Activated naive CD4-positive, alpha-beta T cell treated with anti-CD3 and anti-CD28 coated beads for 36 hours (primary cell): ENCODE measurements at places on chromosomes 12 and 14.

DNA sequence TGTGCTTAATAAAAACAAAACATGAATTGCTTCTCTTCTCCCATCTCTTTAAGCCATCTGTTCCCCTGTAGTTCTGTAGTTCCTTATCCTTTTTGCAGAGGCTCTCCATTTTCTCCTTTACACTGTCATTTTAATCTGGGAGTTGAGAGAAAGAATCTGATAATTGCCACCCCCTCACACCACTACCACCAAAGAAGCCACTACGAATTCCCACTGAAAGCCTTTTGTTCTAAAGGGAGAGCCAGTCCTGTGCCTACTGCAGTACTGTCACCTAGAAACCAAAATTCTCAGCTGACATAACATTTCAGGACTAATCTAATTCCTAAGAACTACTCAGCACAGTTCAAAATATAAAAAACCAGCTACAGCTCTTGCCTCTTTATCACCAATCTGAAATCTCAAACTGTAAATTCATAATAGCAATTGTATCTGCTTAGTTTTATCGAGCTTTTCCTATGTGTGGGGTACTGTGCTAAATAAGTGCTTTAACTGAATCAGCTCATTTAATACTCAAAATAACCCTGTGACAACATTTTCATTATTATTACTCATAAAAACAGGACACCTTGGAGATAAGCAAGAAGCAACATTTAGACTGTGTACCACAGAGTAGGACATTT is 72.4 kb downstream of the SPPL3 start:
- no peak for DNase-seq

DNA sequence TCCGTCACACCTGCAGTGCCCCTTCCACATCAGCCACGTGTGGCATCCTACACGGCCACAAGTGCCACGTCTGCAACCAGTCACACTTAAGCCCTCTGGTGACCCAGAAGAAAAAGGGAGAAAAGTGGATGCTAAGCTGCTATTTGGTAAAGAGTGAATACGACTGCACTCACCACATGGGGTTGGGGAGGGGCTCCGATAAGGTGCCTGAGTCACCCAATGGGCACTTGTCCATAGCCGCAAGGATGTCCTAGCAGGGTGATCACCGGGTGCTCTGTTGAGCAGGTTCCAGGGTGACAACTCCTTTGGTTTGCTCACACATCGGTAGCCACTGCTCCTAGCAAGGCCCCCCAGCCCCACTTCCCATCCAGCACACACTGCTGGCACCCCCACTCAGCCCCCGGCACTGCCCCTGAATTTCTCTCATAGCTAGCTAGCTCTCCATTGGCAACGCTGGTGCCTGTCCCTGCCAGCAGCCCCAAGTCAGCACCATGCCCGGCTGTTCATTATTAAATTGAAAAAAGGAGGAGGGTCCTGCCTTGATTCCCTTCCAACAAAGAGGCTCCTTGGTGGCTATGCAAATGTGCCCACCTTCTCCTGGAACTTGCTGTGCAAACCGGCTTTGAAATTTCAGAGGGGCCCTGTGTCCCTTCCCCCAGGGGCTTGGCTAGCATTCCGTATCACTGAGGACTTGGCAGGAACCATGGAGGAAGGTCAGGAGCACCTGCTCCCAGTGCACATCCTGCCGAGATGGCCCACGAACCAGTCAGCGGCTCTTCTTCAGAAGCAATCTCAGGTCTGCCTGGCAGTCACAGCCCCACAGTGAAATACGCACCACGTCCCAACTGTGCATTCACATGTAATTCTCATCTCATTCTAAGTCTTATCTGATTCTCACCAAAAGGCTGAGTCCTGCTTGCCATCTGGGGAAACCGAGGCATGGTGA is 227.7 kb upstream of the DIO3 start:
- DNase-seq = no peak

- no peak for DNase-seq
These were observed 74.8 kb upstream of the G2E3 start for GRCh38 chr14:30484201-30484600.

GRCh38 chr12:52260361-52261207 is 13.9 kb upstream of the KRT86 start:
- DNase-seq = no peak

DNA sequence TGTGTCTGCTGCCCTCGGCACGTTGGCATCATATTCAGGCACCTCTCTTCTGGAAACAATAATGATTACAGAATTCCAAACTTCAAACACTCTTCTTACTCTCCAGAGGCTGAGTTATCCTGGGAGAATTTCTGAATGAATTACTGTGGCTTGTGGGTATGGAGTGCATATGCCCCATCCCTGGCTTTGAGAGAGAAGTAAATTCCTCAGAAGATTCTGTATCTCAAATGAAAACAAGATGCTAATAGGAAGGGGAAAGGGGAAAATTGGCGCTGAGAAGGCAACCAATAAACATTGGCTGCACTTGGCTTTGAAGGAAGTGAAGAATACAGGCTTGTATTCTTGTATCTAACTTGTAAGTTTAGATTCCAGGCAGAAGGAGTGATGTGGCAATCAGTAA is 132.0 kb upstream of the NOVA1 start:
- no peak for DNase-seq

DNA sequence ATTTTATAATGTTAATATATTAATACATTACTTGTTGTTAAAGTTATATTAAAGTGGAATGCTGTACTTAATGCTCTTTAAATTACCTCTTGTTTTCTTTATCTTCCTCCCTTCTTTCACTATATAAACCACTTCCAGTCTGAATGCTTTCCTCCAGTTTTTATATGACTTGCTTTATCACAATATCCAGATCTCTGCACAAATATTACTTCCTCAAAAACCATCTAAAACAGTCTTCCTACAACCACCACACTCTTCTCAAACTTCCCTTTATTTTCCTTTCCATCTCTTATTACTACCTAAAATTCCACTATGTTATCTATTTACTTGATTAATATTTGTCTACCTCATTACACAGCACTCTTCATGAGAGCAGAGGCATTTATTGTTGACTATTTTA is 956.6 kb downstream of the LRFN5 start:
- no peak for DNase-seq

DNA sequence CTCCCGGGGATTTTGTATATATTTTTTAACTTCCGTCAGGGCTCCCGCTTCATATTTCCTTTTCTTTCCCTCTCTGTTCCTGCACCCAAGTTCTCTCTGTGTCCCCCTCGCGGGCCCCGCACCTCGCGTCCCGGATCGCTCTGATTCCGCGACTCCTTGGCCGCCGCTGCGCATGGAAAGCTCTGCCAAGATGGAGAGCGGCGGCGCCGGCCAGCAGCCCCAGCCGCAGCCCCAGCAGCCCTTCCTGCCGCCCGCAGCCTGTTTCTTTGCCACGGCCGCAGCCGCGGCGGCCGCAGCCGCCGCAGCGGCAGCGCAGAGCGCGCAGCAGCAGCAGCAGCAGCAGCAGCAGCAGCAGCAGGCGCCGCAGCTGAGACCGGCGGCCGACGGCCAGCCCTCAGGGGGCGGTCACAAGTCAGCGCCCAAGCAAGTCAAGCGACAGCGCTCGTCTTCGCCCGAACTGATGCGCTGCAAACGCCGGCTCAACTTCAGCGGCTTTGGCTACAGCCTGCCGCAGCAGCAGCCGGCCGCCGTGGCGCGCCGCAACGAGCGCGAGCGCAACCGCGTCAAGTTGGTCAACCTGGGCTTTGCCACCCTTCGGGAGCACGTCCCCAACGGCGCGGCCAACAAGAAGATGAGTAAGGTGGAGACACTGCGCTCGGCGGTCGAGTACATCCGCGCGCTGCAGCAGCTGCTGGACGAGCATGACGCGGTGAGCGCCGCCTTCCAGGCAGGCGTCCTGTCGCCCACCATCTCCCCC is 777 bp downstream of the ASCL1 start:
- no peak for DNase-seq

DNA sequence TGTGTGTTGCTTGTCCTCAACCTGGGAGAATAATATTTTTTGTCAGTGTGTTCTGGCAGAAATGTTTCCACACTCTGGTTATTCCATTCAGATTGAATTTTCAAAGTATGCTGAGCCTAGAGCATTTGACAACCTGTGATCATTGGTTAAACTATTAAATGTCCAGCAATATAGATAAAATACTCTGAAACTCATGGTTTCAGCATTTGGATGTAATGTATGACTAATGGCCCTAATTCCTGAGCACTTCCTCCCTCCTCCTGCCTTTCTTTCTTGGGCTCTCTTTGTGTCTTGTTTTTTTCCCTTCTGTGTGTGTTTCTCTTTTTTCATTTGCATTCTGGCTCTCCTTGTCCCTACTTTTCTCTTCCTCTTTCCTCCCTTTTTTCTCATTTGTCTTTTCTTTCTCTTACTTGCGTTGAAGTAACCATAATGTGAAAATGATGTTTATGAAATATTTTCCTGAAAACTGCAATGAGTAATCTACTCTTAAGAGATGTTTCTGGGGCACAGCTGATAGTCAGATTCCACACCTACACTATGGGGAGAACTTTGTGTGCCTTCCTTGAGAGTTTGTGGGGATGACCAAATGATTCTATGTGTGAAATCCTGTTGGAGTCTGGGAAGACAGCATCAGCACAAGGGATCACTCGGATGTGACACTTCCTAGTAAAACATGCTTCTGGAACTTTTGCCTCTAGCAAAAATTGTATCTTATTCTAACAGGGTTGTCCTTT is 74.6 kb downstream of the FRMD6 start:
- no peak for DNase-seq

DNA sequence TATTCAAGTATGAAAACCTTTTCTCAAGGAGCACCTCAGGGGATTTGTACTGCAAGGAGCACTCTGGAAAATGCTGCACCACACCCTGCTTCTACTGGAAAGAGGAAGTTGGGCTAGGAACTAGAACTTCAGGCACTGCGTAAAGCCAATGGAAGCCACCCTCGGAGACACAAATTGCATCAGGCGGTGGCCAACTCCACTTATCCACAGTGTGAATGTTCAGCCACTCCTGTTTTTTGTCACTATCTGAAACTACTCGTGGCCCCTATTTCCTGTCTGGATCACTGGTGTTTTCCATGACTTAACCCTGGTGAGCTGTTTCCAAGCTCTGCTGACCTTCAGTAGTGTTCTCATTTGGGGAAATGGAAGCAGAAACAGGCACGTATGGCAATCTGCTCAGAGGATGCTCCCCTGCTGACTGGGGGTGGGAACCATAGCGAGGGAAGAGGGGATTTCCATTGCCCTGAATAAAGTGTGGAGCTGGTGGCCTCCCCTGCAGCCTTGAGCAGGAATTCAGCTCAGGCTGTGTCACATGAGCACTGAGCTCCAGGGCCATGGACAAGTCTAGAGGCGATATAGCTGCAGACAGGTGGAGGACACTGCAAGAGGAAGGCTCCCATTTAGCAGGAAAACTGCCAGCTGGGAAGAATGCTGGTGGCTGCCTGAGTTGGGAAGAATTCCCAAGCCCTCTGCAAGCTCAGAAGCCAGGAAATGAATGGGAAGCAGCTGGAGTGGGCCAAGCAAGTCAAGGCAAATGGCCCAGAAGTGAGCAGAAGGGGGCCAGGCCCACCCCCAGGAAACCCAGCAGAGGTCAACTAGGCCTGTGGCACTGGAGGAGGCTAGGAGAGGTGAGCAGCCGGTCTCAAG is 50.5 kb upstream of the RAP1B start:
- peak; percentile 17 for DNase-seq

GRCh38 chr12:51886021-51886710 is 1.7 kb upstream of the ANKRD33 start:
- peak; percentile 78 for DNase-seq

DNA sequence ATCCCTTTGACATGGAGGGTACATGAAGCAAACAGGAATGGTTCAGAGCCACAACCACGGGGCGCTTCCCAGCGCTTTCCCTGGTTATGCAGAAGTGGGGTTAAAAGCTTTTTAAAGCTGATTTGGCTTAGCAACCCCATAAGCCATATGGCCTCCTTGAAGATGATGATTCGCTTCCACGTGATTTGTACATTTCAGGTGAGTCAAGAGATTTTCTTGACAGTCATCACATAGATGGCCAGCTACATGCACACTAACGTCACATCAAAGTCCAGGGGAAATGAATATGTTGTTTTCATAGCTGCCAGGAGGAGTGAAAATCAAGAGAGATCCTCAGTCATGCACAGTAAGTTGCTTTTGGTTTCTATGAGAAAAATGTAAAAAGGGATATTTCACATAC is 309.7 kb downstream of the TMEM132D start:
- no peak for DNase-seq

DNA sequence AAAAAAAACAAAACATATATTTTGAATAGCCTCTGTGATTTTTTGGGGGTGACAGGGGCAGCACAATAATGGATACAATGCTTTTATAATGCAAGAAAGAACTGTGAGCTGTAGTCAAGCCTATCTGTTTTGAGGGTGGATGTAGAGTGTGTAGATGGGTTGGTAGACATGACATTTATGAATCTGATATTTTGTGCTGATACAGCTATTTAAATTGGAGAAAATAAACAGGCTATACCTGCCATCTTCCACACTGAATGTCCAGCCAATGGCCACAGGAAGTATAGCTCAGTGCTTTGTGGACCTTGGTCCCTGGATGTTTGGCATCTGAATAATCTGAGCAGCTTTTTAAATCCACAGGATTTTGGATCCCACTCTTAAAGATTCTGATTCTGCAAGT is 175.0 kb downstream of the NEDD1 start:
- DNase-seq = no peak

GRCh38 chr14:51566831-51567582 is 84.7 kb upstream of the FRMD6 start:
- DNase-seq = peak; percentile 15

- DNase-seq = peak; percentile 52
These were observed 365 bp upstream of the CCDC88C start for GRCh38 chr14:91417983-91418386.

DNA sequence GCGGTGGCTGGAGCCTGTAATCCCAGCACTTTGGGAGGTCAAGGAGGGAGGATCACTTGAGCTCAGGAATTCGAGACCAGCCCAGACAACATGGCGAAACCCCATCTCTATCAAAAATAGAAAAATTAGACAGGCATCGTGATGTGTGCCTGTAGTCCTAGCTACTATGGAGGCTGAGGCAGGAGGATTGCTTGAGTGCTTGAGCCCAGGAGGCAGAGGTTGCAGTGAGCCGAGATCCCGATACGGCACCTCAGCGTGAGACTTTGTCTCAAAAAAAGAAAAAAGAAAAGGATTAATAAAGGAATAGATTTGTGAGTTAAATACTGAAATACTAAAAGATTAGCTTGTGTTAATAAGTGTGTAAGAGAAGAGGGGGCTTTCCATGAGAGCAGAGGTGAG is 29.4 kb downstream of the RPGRIP1 start:
- DNase-seq = no peak

- peak; percentile 64 for DNase-seq
These were observed 116.5 kb downstream of the GPHN start for GRCh38 chr14:66624336-66624937.

- no peak for DNase-seq
These were observed 84.0 kb downstream of the CCDC88C start for GRCh38 chr14:91333650-91334039.
